ENCODE measurements at places on chromosomes 2 and 18. TPM values are rescaled to one million over a fixed set of nuclear protein-coding genes. Genes with fewer than 3 reads are reported as not detected.

DNA sequence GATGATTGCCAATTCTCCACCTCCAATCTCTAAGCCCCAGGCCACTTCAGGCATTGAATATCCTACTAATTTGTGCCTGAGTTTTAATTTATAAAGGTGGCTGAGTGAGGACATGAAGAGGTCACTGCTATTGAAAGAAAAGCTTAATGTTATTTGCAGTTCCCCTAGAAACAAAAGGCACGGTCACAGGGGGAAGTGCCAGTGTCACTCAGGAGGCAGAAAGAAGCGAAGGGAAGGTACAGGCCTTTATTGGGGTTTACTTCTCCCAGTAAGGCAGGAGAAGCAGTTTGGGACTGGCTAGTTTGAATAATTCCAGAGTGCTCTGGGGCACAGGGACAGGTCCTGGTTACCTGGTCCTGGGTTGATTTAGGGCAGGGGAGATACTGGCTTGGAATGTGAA is 1.7 kb upstream of the ABHD1 start:
- DNase-seq: no peak

DNA sequence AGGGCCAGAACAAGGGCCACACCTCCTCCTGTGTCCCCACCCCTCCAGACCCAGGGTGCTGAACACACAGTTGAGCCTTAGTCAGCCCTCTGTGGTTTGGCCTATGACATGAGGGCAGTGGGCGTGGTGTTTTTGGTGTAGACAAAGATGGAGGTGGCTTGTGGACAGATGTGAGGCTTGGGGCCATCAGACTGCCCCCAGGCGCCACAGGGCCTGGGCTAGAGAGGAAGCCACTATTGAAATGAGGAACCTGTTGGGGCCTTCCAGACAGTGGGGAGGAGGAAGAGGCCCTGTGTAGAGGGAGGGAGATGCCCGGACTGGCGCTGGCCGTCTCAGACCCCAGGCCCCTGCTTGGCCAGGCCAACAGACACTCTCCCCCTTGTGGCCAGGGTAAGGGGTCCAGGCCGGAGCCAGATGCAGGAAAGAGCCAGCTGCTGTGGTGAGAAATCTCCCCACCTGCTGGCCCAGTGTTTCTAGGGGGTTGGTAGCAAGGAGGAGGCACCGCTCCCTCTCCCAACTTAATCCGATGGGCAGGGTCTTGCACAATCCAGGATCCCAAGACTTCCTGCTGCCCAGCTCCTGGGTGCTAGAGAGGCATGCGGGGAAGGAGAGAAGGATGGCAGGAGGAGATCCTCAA is 53.8 kb downstream of the SMAD7 start:
- peak; percentile 91 for DNase-seq

DNA sequence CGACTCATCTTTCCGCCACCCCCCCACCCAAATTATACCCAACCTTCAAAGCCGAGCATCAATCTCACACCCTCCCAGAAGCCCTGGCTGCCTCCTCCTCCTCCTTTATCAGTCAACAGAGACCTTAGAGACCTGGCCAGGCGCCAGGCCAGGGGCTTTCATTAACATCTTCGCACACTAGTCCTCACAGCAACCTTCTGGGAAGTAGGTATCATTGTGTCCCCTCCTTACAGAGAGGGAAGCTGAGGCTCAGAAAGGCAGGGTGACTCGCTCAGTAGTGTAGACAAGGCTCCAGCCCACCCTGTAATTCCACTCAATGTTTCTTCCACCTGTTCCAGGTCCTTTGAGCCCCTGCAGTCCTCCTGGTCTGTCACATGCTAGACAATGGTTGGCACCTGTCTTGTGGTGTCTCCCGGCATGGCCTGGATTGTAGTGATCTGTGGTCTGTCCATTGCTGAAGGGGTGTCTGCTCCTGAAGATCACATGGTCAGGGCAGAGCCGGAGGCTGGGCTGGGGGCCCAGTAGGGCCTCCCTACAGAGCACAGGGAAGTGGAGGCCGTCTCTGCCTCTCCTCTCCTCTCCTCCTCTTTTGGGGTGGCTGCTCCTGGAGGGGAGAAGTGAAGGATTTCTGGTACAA is 36.0 kb downstream of the KLHL29 start:
- DNase-seq: no peak

DNA sequence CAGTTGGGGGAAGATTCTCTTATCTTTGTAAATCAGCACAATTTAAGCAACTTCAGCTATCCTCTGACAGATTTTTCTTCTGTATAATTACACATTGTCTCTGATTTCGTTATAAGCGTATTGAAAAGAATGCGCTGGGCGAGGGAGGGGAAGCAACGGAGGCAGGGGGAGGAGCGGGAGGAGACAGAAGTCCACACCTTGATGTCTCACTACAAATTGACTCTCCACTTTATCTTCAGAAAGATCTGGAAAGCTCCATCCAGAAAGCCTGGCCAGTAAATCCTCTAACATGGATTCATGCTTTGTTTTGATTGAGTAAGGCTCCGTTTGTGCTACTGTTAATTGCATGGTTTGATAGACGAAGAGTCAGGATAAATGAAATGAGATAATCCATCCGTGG is 76.6 kb downstream of the SMIM21 start:
- no peak for DNase-seq

The LHCGR gene
- not detected for total RNA-seq

The RUFY4 gene
- not detected for total RNA-seq

The UNC80 gene
- total RNA-seq: not detected

DNA sequence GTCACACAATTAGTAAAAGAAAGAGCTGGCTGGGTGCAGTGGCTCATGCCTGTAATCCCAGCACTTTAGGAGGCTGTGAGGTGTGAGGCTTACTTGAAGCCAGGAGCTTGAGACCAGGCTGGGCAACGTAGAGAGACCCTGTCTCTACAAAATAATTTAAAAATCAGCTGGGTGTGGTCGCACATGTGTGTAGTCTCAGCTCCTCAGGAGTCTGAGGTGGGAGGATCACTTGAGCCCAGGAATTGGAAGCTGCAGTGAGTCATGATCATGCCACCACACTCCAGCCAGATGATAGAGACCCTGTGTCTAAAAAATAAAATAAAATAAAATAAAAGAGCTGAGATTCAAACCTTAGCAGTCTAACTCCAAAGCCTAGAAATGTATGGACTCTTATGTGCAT is 39.0 kb upstream of the NEDD4L start:
- DNase-seq: no peak

DNA sequence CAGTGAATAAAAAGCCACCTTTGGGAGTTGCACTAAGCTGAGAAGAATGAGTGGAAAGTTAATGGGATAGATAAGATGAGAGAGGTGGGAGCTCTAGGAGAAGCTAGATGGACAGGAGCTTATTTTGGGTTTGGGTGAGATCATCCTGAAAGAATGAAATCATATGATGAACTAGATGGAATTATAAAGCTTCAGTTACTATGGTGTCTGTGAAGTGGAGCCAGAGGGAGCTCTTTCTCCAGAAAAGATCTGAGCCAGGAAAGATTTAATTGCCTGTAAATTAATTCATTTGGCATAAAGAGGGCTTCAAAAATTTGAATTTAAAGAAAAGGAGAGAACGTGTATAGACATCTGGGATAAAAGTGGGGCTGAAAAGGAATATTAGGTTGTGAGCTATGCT is 10.3 kb downstream of the DNAH6 start:
- no peak for DNase-seq

DNA sequence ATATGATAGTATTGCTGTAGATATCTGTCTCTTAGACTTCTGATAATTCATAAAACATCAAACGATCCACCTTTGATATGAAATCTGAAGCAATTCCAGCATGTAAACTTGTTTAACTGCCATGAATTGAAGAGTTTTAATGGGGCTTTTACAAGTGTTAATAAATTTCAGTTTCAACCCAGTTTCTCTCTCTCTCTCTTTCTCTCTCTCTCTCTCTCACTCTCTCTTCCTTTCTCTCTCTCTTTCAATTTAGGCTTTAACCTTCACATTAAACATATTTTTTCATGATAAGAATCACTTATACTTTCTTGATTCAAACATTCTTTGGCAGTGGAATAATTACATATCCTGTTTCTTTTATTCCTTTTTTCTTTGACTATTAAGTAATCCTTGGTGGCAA is 296.1 kb downstream of the EPHA4 start:
- DNase-seq: no peak

GRCh38 chr2:232336981-232337720 is 41.4 kb upstream of the ALPP start:
- peak; percentile 60 for DNase-seq

- no peak for DNase-seq
Measured at GRCh38 chr2:101295895-101296294, 12.6 kb downstream of the RNF149 start.
